SK-N-DZ (cell line): ENCODE measurements at places on chromosomes 1 and 21.

DNA sequence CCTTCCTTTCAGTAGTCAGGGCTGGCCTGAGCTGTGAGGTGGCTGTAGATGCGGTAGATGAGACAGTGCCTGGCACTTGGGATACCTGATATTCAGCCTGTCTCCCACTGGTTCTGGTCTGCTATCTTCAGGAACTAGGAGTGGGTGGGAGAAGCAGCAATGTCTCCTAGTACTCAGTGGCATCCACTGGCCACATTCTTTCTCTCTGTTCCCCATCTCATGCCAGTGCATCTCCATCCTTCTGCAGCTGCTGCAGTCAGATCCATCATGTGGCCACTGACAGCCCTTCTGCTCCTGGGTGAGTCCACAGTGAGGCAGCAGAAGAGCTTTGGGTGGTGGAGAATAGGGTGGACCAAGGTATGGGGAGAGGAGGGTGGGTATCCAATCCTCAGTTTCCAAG is 1.1 kb downstream of the FCRLB start:
- DNase-seq, result no peak

- DNase-seq, result no peak
Observed at GRCh38 chr1:171910786-171911185, 69.5 kb downstream of the DNM3 start.

- peak; percentile 40 for DNase-seq
Observed at GRCh38 chr1:78839704-78840277, 166.7 kb downstream of the ADGRL4 start.

- DNase-seq, result no peak
Observed at GRCh38 chr1:162040657-162041056, 17.0 kb upstream of the OLFML2B start.

GRCh38 chr1:210373628-210373877 is 44.9 kb downstream of the HHAT start:
- DNase-seq, result no peak

DNA sequence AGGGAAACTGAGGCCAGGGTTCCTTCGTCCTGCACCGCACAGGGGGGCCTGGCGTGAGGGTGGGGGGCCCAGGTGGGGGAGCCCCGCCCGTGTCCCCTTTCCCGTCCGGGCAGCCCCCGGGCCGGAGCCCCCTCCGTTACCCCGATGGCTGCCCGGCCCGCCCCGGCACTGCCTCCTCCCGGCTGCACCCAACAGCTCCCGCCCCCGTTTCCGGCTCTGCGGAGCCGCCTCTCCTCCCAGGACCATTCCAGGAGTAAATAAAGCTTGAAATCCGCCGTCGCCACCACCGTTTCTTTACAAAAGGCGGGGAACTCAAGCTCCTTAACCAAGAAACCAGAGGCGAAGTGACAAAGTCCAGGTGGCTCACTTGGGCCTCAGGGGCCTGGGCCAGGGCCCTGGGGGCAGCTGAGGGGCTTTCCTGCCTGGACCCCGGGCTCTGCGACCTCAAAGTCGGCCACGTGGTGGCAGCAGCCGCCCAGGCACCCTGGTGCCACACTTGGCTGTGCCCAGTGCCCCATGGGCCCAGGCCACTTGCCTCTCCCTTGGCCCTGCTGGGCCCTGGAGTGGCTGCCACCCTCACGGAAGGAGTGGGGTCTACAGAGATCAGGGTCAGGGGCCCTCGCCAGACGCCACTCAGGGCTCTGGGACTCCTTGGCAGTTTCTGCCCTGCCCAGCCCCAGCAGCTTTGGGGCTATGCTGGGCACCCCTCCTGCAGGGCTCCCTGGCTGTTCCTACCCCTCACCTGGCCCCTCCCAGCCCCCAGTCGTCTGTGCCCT is 514 bp upstream of the FAAP20 start:
- peak; percentile 77 for DNase-seq

DNA sequence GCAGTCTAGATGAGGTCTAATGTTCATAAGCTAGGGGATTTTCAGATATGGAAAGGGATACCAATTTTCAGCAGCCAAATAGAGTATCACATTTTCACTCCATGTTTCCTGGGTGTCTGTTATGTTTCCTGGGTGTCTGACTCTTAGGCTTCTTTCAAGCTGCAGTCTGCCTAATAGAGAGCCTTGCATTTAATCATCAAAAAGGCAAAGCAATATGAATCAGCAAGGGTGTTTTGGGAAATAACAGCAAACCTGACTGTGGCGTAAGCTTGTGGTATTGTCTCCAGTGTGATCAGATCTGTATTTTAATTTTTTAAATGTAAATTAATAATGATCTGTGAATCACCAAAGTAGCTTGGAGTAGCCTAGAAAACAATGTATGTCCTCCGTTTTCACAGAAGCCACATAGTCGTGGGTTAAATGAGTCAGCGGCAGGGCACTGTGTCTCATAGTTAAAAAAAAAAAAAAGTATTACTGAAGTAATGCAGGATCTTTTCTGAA is 10.4 kb downstream of the LGALS8 start:
- DNase-seq, result no peak

GRCh38 chr1:24908591-24909259 is 21.4 kb downstream of the RUNX3 start:
- no peak for DNase-seq

GRCh38 chr1:145863282-145864018 is 4.6 kb upstream of the PIAS3 start:
- DNase-seq, result no peak

- no peak for DNase-seq
Observed at GRCh38 chr21:37805266-37805665, 111.0 kb downstream of the KCNJ6 start.

DNA sequence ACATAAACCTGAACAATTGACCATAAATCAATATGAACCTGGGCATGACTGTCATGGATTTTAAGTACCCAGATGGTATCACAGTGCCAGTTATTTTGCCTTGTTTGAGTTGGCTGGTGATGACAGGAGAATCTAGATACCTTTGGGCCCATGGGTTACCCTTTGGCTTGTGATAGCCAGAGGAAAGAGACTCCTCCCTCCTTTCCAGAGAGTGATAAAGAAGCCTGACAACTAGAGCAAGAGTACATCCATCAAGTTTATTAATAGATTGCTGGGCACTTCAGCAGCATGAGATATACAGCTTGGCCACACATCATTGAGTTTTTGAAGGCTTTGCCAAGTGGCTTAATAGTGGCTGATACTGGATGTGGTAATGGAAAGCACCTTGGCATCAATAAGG is 6.6 kb upstream of the FMO3 start:
- DNase-seq, result no peak

GRCh38 chr1:200479816-200480215 is 70.0 kb upstream of the ZNF281 start:
- no peak for DNase-seq

DNA sequence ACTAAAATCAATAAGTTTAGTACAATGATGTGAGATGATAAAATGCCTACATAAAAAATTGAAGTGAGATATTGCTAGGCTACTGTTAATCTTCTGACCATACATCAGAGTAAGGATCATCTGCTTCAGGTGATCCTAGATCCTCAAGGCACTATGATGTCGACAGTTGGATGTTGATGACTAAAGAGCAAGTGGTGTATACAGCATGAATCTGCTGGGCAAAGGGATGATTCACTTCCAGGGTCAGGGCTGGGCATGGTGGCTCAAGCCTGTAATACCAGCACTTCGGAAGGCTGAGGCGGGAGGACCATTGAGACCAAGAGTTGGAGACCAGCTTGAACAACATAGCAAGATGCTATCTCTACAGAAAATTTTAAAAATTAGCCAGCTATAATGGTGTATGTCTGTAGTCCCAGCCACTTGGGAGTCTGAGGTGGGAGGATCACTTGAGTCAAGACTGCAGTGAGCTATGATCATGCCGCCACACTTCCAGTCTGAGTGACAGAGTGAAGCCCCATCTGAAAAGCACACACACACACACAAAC is 24.6 kb downstream of the NUF2 start:
- no peak for DNase-seq

DNA sequence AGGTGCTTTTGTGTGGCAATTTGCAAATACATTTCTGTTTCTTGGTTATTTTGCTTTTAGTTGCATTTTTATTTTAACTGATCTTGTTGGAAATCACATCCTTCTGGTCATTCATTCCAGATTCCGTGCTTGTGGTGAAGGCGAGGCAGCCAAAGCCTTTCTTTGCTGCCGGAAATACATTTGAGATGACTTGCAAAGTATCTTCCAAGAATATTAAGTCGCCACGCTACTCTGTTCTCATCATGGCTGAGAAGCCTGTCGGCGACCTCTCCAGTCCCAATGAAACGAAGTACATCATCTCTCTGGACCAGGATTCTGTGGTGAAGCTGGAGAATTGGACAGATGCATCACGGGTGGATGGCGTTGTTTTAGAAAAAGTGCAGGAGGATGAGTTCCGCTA is 34.8 kb upstream of the CD101 start:
- DNase-seq, result no peak

- DNase-seq, result no peak
Observed at GRCh38 chr1:17116643-17117042, 2.6 kb downstream of the PADI2 start.

- no peak for DNase-seq
Observed at GRCh38 chr1:24162201-24162600, 19.3 kb upstream of the IL22RA1 start.

DNA sequence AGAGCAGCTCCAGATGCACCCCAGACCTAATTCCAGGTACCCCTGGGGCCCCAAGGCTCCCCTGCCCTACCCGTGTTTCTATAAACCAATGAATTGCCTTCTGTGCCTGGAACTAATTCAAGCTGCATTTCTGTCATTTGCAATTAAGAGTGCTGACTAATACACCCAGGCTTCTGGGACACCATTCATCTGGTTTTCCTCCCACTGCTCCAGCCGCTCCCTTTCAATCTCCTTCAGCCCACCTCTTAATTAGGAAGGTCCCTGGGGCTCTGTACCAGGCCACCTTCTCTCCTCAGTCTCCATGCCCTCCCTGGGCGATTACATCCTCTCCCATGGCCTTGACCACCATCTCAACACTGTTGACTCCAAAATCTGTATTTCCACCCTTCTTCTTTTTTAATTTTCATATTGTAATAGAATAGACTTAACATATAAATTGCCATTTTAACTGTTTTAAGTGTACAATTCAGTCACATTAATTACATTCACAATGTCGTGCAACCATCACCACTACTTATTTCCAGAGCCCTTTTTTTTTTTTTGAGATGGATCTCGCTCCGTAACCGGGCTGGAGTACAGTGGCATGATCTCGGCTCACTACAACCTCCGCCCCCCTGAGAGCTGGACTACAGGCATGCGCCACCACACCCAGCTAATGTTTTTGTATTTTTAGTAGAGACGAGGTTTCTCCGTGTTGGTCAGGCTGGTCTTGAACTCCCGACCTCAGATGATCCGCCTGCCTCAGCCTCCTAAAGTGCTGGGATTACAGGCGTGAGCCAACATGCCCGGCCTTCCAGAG is 9.2 kb upstream of the GJB3 start:
- peak; percentile 10 for DNase-seq

DNA sequence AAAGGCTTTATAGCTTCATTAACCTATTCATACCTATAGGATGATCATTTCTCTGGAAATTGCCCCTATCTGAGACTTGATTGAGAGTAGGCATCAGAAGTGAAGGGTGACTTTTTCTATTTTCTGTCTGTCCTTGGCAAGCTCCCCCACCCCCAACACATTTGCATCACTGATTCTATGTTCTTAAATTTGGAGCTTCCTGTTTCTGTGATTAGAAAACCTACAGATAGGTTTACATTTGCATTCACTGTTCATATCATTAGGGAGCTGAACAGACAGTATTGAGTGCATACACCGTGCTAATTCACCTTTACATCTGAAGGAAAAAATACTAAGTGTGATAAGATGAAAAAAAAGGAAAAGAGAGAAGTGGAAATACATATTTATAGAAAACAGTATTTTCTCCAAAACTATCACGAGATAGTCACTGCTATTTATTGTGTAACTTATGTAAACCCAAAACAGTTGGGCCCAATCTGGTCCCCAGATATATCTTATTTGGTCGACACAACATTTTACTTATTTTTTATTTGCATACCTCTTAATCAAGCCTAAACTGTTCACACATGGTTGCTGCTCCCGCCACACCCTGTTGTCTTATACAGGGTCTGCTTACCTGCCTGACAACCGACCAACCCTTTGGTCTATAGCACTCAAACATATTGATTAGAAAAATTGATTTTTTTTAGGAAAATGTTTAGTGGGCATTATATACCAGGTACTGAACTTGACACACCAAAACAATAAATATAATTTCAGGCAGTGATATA is 218.8 kb downstream of the NTNG1 start:
- no peak for DNase-seq

- peak; percentile 83 for DNase-seq
Observed at GRCh38 chr1:107965110-107965991, at the start of gene VAV3. Gene VAV3, minus strand, starts transcription at chr1:107965180. Its CDS starts 311 bp downstream, at chr1:107964869.

DNA sequence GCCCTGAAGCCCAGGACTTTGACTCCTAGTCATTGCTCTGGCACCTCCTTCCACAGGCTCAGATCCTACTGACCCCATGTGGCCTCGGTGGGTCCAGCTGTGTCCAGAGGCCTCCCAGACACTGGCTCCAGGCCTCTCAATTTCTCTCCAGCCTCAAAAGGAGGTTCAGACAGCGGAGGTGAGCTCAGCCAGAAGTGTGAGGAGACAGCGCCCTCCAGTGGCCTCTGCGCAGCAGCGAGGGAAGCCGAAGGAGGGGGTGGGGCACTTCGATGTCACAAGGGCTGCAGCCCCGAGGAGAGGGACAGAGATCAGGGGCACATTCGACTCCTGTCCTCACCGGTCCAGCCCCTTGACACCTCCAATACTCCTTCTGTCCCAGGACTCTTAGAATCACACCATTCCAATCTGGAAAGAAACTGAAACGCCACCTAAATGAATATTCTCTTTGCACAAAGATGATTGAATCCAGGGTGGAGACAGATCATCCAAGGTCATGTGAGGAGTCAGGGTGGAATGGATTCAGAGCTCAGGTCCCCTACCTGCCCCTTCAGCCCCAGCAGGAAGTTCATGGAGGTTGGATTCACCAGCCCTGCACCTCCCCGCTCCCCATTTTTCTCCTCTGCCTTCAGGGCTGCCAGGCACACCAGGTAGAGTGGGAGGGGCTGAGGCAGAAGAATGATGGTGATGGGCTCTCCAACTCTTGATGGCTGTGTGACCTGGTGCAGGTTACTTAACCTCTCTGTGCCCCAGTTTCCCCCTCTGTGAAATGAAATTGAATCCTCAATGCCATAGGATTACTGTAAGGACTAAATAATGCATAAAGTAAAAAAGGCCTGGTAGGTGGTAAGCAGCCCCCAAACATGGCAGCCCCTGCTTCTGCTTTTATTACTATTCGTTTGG is 34.8 kb upstream of the ZBTB40 start:
- DNase-seq, result peak; percentile 70
